ENCODE measurements at places on chromosomes 6 and 20.

DNA sequence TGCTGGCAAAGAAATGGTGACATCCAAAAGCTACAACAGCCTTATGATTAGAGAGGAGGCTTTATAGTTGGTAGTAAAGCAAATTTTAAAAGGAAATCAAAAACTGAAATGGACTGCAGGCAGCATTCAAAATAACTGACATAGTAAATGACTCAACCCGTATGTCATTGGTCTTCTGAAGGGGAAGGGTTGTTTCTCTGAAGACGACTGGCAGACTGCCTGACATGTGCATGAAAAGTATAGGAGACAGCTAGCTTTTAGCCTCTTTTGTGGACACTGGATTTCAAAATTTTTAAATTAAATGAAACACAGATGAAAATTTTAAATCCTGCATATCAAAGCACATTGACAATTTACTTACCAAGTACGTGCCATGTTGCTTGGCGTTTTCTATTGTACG, 90.7 kb downstream of the TRMT6 start:
- no peak for DNase-seq

DNA sequence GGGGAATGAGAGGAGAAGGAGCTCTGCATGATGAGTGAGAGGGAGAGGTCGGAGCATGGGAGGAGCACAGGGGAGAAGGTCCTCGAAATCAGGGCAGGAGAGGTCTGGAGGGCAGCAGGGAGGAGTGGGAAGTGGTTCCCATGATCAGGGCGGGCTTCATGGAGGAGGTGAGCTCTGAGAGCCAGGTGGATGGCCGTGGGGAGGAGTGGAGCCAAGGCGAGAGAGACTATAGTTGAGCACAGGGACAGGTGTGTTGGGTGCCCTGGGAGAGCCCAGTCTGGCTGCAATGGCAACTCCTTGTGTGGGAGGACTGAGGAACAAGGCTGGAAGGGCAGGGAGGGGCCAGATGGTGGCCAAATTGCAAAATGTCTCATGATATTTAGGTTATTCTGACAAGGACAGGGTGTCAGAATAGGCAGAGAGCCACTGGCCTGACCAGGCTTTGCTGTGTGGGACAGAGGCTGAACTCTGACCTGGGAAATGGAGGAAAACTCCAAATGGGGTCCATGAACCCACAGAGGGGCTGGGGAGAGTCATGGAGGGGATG, 21.4 kb downstream of the TTBK1 start:
- DNase-seq: no peak

DNA sequence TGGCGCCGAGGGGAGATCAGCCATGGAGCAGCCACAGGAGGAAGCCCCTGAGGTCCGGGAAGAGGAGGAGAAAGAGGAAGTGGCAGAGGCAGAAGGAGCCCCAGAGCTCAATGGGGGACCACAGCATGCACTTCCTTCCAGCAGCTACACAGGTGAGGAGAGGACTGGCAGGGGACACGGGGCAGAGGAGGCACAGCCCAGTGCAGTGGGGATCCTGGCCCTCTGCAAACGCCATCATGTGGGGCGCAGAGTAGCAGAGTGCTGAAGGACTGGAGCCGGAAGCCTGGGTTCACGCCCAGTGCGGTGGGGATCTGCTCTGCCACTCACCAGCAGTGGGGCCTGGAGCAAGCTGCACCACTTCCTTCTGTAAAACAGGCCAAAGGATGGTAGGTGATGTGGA, 41.1 kb upstream of the FANCE start:
- DNase-seq: no peak

- DNase-seq: no peak
Observed at GRCh38 chr6:108170332-108171290, 4.8 kb downstream of the NR2E1 start.

- DNase-seq: no peak
Observed at GRCh38 chr6:55870181-55870813, 5.1 kb downstream of the BMP5 start.

- DNase-seq: no peak
Observed at GRCh38 chr6:41716516-41717391, 18.7 kb downstream of the TFEB start.

GRCh38 chr6:46203391-46204177, 32.8 kb upstream of the ENPP5 start:
- no peak for DNase-seq

DNA sequence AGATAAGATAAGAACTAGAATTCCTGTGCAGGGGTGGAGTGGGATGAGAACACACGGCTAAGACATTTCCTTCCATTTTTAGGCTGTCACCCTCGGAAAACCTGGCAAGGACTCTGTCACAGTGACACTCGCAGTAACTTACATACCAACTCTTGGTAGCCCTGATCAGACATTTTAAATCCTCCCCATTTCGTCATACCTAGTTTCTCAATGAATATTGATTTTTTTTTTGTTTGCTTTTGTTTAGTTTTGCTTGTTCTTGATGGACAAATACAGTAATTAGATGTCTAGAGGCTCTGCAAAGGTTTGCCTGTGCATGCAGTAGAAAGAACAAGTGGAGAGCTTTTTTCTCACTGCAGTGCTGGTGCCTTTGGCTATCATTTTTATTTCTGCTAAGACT, 213.0 kb upstream of the FAM83B start:
- no peak for DNase-seq
